ENCODE measurements at places on chromosomes 2 and 18.

- DNase-seq: no peak
Measured at GRCh38 chr2:219526320-219527075, 12.2 kb downstream of the ASIC4 start.

DNA sequence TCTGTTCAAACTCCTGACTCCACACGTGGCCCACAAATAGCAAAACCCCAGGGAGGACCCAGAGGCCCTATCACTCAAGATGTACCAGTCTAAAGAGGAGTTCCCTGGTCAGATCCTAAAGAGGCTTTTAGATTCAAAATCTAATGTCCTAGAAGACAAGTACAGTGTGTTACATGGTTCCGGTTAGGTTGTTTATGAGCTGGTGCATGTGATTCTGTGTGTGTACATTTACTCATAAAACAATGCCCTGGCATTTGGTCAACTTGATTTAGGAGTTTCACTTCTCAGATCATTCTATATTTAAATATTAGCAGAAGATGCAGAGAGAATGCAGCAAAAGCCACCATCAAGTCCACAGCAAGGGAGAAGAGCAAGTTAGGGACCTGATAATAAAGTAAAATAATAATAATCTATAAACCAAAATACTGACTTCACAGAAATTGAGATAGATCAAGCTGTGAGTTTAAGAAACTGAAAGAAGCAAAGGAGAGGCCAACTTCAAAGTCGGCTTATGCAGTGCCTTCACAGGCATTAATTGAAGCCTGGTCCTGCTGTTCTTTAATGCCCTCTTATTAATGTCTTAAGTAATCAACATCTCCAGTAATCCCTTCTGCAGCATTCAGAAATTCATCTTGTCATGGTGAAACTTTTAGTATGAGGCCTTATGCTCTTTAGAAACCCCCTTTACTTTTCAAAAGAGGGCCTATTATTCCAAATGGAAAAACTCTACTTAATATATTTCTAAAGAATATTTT is 4.2 kb upstream of the AP1S3 start:
- DNase-seq: no peak

- no peak for DNase-seq
Measured at GRCh38 chr2:62964671-62965070, 86.0 kb upstream of the OTX1 start.

- peak; percentile 85 for DNase-seq
Measured at GRCh38 chr18:76426737-76427305, 68.2 kb downstream of the ZNF516 start.

DNA sequence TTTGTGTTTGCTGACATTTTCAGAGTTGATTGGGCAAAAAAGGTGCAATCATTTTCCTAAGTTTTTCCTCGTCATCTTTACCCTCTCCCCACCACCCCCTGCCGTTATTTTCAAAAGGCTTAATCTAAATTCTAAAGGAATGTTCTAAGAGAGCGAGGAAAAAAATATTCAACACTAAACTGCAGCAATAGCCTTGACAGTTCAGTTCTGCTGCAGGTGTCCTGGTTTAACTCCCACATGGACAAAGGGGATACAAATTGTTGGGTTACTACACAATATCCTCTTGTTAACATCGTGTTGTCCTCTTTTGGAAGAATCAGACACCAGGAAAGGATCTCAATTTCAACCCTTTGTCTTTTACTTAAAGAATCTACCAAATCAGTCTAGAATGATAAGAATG is 696.5 kb downstream of the NRXN1 start:
- peak; percentile 11 for DNase-seq

DNA sequence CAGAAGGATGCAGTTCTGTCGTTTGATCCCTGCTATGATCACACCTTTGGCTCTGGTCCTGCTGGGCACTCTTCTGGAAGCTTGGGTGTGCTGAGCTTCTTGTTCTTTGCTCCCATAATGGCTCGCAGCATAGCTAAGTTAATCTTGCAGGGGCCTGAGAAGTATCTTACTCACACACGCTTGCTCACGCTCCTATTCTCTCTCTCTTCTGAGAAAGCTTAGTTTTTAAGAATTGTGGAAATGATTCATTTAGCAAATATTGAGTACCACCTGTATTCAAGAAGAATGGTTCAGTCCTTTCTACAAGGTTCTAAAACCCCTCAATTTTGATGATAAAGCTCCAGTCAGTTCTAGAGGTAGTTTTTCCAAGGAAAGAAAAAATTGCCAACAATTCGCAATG is 40.6 kb downstream of the XRCC5 start:
- DNase-seq: no peak

DNA sequence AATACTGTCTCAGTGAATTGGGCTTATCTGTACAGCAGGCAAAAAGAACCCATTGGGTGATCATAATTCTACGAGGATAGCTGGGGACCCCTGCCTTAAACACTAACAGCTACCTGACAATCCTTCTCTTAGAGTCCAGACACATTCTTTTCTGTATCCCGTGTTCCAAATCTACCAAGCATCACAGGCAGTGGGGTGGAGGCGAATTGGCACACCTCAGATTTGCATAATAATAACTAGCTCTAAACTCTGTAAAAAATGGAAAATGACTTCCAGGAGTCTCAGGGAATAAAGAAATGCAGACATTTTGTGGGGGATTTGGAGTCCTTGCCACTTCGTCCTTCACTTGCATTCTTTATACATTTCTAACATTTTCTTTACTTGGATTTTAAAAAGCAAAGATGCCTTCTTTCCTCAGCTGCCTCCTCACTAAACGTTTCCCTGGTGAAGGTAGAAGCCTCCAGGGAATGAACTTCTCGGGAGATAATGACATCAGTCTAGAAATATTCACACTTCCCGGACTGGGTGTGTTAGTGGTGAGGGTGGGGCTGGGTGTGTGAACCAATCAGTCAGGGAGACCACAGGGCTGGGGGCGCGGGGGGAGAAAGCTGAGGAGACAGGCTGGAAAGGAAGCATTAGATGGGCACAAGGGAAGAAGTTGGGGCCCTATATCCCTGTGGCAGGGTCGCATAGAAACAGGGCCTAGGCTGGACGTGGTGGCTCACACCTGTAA is 59.1 kb upstream of the BOD1L2 start:
- no peak for DNase-seq

DNA sequence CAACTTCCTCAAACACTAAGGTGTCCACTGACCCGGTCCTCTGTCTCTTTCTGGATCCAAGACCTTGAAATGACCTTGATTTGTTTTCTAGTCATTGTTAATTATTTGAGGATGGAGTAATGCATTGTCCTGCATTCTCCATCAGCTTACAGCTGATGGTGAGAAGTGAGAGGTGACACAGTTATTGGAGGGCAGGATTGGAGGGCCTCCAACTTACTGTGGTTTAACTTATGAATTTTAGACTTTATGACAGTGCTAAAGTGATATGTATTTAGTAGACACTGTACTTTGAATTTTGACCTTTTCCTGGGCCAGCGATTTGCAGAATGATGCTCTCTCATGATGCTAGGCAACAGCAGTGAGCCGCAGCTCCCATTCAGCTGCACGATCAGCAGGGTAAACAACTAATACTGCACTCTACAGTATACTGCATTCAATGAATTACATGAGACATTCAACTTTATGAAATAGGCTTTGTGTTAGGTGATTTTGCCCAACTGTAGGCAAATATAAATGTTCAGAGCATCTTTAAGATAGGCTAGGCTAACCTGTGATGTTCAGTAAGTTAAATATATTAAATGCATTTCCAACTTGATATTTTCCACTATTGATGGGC is 200.0 kb upstream of the MEX3C start:
- DNase-seq: no peak
